ENCODE measurements at places on chromosomes 6 and 20.
A peak's percentile ranks its signal among the peaks of the same experiment; 100 is the strongest.

GRCh38 chr20:50110141-50111047 lies 2.6 kb downstream of the UBE2V1 start:
- peak; percentile 80 for DNase-seq

- no peak for DNase-seq
Measured at GRCh38 chr6:85469276-85470022, 19.6 kb downstream of the NT5E start.

- no peak for DNase-seq
Measured at GRCh38 chr6:84651583-84651982, 112.8 kb downstream of the TBX18 start.

- DNase-seq: no peak
Measured at GRCh38 chr6:148869585-148869984, 122.8 kb downstream of the UST start.

DNA sequence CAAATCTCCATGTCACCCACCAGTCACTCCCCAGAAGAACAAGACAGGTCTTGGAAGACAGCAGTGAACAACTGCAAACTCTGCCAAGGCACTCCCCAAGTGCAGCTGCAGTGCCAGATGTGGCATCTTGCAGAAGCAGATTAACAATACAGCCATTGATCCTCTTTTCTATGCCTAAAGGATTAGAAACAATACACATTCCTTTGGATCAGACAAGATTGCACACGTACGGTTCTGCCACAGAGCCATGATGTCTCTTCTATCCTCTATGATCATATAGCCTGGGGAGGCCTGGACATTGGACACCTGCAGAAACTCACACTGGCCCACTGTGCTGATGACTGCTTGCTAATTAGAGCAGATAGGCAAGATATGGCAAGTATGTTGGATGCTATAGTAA lies 155.9 kb downstream of the MYLK4 start:
- DNase-seq: no peak

GRCh38 chr6:134289204-134289575 lies 28.7 kb downstream of the SGK1 start:
- no peak for DNase-seq

DNA sequence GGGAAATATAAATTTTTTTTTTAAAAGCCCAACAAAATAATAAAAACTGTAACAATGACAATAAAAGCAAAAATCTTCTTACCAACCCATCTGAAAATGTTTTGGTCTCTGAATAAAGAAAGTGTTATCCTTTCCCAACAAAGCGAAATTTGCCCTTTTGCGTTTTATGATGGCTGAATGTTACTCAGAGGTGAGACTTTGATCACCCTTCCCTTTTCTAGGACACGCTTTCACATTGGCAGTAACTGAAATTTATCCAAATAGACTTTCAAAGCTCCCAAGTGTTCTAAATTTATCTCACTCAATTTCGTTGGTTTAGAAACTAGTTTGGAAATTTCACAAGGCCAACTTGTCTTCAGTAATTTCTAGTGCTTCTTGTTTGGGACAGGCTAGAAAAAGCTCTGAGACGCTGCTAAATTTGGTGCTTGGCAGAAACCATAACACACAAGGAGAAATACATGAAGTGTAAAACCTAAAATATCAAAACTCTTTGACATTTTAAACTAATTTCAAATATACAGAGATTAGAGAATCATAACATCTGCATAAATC lies 354.5 kb upstream of the CITED2 start:
- no peak for DNase-seq

DNA sequence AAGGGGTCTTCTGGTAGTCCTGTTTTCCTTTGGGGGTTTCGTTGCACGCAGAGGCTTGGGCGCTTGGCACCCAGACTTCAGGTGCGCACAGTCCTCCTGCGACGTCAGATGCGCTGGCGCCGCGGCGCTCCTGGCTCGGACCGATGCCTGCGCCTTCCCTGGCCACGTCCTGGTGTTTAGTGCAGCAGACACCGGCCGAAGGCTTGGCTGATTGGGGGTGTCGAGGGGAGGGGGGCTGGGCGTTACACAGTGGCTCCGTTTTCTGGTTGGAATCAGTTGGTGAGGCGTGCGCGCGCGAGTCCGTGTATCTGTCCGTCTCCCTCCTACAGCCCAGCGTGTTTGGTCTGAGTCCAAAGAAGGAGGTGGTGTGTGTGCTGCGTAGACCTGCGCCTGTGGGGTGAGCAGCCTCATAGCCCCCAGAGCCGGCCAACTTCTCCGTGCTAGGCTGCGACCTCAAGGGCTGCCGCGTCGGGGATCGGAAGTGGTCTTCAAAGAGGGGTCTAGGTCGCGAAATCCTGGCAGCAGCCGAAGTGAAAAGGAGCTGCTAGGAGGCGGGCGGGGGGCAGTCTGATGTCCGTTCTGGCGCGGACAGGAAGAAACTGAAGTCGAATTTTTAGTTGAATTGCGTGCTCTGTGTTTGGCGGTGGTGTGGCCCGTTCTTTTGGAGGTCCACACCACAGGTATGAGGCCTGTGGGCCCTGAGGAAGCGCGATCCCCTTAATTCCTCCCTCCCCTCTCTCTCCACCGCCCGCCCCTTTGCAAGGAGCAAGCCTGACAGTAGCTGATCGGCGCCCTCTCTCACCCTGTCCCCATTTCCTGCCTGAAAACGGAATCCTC lies 1.5 kb downstream of the SYNDIG1 start:
- DNase-seq: peak; percentile 42

DNA sequence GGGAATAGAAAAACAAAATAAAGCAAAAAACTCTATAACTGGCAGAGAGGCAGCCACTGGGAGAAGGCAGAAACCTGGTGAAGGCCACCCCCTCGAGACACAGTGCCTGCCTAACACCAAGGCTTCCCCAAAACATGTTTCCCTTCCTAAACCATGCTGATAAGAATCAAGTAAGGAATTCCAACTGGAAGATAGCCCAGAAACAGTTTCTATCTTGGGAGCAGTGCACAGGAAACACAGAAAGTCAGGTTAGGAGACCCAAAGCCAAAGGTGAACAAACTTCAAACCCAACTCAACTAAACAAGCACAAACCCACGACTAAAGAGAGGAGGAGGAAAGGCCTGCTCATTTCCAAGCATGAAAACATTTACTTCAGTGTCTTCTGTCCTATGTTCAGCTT lies 433.7 kb upstream of the RGS17 start:
- DNase-seq: no peak

- no peak for DNase-seq
Measured at GRCh38 chr6:18509871-18510643, 122.9 kb downstream of the RNF144B start.

GRCh38 chr6:143575440-143575839 lies 63.9 kb upstream of the FUCA2 start:
- peak; percentile 46 for DNase-seq

DNA sequence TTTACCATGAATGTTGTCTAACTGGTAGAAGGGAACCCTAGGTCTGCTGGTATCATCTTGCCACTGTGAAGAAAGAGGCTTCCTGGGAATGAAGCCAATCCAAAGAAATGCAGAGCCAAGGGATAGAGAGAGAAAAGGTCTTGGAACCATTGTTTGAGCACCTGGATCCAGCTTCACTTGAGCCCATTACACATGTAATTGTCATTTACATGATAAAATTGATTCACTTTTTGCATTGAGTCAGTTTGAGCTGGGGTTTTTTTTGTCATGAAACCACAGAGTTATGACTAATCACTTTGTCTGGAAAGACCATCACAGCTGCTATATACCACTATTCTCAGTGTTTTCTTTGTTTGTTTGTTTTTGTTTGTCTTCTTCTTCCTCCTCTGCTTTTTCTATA lies 112.3 kb downstream of the CBLN4 start:
- DNase-seq: no peak

DNA sequence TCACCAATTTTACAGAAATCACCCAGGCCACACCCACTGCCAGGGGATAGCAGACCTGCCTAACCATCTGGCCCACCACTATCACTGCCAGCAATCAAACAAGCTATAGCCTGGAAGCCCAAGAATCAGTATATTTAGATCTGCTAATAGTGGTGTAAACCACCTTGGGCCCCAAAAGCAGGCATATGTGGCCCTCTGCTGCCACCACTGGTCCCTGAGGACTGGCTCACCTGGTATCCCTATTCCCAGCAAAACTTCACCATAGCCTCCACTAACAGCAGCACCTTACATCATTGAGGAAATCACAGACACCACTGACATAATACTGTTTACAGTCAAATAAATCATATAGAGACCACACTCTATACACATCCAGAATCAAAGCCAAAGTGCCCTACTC lies 880.4 kb upstream of the MAN1A1 start:
- no peak for DNase-seq

DNA sequence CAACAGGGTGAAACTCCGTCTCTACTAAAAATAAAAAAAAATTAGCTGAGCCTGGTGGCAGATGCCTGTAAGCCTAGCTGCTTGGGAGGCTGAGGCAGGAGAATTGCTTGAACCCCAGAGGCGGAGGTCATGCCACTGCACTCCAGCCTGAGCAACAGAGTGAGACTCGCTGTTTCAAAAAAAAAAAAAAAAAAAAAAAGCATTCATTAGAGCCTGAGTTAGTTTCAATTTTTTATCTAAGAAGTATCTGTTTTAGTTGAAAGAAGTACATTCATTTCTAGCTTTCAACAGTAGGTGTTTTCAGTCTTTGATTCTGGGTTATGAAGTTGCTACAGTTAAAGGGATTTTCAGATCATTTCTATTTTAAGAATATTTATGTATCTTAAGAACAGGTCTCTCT lies 42.2 kb downstream of the ZNF292 start:
- no peak for DNase-seq

DNA sequence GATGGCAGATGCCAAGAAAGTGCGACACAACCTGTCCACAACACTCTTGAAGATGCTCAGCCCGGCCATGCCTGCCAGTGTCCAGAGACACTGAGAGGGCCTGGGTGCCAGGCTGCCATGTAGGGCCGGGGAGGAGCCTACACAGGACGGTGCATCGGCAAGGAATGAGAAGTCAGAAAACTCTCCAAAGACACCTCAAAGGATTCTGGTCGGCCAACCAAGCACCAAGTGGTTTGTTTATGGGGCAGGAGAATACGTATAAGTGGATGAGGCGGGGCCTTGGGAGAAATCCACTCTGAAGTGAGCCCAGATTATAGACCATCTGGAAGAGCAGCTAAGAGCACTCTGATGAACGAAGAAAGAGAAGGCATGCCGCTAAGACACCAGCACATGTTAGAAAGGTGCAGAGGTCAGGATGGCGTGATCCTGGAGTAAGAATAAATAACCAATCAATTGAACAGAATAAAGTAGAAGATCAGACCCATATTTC lies 120.7 kb upstream of the FOXQ1 start:
- no peak for DNase-seq

- no peak for DNase-seq
Measured at GRCh38 chr6:137167702-137168377, 5.6 kb downstream of the IL22RA2 start.

DNA sequence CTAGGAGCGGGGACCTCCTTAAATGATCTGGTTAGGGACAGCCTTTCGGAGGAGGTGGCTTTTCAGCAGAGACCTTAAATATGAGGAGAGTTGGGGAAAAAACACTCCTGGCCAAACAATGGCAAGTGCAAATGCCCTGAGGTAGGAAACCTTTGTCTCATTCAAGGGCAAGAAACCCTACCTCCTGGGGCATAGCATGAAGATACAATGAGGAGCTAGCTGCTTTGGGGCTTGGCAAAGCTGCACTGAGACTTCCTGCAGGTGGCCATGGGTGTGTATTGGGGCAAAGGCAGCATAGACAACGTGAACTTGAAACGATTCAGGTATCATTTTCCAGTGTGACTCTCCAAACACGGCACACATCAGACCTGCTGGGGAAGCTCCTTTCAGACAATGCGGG lies 30.7 kb downstream of the PMEPA1 start:
- DNase-seq: peak; percentile 72

DNA sequence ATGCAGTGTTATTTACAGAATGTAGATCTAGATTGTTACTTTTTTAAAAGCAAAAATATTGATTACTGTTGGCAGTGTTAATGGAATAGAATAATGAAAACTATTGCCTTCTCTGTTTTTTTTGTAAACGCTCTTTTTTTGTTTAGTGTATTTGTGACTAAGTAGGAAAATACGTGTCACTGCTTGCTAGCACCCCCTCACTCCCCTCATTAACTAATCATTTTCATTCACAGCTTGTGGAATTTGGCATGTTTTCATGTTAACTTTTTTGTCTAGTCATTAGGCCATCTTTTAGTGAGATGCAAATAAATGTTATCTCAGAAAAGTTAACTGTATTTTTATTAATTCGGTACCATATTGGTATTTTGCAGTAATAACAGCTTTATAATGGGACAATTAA lies 29.8 kb downstream of the ADGRG6 start:
- no peak for DNase-seq

DNA sequence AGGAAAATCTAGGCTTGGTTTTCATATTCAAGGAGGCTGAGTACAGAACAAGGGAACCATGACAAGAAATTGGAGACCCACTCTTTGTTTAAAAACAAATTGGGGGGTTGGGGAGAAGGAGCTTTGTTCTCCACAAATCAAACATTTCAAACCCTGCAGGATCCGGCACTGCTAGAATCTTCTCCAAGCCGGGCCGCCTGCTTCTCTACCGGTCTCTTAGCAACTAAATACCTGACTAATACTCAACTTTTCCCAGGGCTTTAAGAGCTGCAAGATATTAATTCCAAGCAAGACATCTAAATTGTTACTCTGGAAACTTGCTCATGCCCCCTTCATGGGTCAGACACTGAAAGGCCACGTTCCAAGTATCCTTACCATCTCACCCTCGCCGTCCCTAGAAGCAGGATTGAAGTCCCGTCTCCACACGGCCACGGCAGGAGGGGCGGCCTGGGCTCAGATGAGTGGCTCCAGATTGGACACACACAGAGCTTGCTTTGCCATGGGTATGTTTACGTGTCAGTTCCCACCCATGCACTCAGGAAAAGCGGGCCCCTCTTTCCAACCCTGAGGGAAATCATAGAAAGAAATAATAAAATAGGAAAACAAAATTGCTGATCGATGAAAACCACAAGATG lies 126.4 kb upstream of the CDH4 start:
- no peak for DNase-seq

GRCh38 chr20:10604865-10605440 lies 68.8 kb downstream of the JAG1 start:
- no peak for DNase-seq

- DNase-seq: no peak
Measured at GRCh38 chr6:111792241-111792640, 81.0 kb downstream of the FYN start.

DNA sequence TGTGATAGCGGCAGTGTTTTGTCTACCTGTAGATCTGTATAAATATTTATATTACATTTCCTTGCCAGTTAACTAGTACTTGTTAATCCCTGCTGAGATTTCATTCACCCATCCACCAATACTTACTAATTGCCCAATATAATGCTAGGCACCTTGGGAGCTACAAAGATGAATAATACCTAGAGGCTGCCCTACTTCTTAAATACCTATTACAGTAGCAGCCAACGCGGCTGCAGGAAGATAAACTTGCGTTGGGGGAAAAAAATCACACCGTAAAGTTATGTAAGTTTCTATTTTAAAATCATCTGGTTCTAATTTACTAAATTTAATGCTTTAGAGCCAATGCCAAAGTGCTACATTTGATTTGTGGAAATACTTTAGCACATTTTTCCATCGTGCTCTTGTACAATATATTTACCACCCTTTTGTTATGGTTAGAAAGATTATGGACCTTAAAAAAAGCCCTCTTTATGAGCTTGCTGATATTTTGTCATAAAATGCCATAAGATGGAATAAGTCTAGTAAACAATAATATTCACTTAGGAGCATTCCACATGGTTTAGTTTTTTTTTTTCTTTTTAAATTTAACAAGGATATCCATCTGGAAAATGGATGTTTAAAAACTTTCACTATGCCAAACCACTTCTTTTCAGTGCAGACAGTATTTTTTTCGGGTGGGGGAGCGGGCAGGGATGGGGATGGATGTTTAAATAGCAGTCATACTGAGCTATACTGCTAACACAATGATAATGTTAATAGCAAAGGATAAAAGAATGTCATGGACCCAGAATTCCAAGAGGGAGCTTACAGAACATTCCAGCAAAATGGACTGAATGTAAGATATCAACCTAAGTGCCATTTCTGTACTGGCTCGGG lies 13.2 kb upstream of the NEDD9 start:
- no peak for DNase-seq
